ENCODE measurements at places on chromosomes 1 and 21.

GRCh38 chr1:229105109-229105508, 165.8 kb upstream of the RAB4A start:
- no peak for DNase-seq

DNA sequence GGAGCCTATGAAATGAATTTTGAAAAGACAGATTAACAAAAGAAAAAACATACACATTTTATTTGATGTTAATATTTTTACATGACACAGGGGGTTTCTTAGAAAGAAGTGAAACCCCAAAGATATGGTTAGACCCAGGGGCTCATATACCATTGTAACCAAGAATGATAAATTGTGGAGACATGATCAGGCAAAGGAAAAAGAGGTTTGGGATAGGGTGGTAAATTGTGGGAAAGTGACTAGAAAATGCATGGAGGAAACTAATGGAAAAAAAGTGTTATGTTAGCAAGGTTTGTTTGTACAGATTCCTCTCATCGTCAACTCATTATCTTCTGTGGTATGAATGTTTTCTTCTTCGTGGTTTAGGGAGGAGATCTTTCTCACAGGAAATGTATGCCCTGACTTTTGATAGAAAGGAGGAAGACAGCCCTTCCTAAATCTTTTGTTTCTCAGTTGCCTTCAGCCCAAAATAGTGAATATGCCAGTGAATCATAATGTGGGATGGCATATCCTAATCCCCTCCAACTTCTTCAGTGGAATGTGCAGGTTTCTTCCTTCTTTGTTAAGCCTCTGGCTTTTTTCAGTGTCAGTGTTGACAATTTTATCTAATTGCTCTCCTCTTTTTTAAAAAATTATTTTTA, 140.4 kb upstream of the UBE2U start:
- no peak for DNase-seq

- DNase-seq: peak; percentile 75
These were observed 10.0 kb upstream of the ARHGAP29 start for GRCh38 chr1:94247138-94248094.

DNA sequence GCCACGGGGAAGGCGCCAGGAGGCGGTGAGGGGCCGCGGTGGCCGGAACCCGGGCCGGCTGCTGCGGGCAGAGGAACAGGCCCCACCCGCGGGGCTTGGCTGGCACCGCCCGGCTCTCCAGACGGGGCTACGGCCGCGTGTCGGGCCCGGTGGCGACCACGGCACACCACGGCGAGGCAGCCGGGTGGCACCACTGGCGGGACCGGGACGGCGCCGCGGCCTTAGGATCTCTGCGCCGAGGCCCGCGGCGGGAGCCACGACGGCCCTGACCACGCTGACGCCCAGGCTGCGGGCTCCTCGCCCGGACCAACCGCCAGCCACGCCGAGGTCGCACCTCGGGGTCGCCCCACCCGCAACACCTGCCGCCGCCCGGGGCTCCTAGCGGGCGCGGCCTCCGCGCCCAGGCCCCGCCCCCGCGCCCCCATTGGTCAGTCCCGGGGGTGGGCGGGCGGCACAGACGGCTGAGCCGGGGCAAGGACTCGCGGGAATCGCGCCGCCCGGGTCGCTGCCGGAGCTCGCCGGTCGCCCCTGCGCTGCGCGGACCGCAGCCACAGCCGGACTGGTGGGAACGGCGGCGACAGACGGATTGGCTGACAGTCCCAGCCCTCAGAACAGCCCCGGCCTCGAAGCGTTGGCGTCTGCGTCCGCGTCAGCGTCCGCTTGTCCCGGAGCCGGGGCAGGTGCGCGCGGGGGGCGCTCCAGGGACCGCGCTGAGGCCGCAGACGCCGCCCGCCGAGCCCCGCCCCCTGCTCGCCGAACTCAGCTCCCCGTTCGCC, at the start of gene BMP8A:
Gene BMP8A, plus strand, starts transcription at position 491 of the 776 bp plus-strand sequence. CDS start 356 bp downstream, outside the sequence.
- peak; percentile 56 for DNase-seq

- DNase-seq: no peak
These were observed 241.0 kb downstream of the KCNJ6 start for GRCh38 chr21:37675202-37675801.

- no peak for DNase-seq
These were observed 56.0 kb upstream of the CCDC190 start for GRCh38 chr1:162916821-162917613.

GRCh38 chr1:173852105-173852504, 15.7 kb downstream of the GAS5 start:
- DNase-seq: no peak

GRCh38 chr1:231099996-231100767, 60.1 kb upstream of the FAM89A start:
- peak; percentile 33 for DNase-seq

DNA sequence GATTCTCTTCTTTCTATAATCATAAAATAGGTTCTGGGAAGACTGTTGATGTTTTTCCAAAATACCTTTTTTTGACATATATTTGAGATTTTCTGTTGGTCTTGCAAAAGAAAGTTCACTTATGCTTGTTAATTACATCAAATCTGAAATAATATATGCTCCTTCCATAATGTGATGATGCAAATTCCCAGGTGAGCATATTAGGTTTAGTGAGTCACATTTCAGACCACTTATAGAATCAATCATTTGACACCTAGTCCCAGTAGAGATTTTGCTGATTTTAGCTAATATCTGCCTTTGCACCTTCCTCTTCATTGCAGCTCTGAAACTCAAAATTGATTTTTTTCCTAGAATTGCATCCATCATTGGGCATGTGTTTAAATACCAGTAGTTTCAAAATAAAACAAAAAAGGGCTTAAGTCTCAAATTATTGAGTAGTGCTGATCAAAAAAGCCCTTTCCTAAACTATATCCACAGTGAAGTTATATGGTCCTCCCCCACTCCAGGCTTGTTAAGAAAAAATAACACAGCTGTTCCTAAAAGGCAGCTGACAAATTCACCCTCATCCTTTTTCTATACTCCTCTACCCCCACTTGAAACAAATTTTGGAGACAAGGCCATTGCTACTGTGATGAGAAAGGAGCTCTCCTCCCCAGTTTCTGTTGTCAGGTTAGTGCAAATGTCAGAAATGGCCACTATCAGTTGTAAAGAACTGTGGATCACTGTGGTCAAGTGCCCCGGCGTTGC, 37.1 kb upstream of the KCNQ4 start:
- no peak for DNase-seq

DNA sequence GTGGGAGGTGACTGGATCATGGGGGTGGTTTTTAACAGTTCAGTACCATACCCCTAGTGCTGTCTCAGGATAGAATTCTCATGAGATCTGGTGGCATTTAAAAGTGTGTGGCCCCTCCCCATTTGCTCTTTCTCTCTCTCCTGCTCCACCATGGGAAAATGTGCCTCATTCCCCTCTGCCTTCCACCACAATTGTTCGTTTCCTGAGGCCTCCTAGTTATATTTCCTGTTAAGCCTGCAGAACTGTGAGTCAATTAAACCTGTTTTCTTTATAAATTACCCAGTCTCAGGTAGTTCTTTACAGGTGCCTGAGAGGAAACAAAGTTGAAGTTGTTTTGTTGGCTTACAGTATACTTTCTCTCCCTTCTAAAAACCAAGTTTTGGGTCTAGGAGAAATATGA, 23.1 kb upstream of the SLC22A15 start:
- no peak for DNase-seq
